ENCODE measurements at places on chromosomes 13 and 19. TPM values are rescaled to one million over a fixed set of nuclear protein-coding genes. Genes with fewer than 3 reads are reported as not detected.

- DNase-seq: no peak
These were observed 23.1 kb downstream of the LYL1 start for GRCh38 chr19:13079542-13079986.

DNA sequence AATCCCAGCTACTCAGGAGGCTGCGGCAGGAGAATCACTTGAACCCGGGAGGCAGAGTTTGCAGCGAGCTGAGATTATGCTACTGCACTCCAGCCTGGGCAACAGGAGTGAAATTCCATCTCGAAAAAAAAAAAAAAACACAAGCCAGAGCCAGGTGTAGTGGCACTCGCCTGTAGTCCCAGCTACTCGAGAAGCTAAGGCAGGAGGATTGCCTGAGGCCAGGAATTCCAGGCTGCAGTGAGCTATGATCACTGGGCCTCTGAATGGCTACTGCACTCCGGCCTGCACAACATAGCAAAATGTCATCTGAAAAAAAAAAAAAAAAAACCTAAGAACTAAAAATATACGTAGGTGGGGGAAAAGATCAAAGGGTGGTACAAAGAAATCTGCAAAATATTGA, 19.4 kb downstream of the EPS15L1 start:
- no peak for DNase-seq

DNA sequence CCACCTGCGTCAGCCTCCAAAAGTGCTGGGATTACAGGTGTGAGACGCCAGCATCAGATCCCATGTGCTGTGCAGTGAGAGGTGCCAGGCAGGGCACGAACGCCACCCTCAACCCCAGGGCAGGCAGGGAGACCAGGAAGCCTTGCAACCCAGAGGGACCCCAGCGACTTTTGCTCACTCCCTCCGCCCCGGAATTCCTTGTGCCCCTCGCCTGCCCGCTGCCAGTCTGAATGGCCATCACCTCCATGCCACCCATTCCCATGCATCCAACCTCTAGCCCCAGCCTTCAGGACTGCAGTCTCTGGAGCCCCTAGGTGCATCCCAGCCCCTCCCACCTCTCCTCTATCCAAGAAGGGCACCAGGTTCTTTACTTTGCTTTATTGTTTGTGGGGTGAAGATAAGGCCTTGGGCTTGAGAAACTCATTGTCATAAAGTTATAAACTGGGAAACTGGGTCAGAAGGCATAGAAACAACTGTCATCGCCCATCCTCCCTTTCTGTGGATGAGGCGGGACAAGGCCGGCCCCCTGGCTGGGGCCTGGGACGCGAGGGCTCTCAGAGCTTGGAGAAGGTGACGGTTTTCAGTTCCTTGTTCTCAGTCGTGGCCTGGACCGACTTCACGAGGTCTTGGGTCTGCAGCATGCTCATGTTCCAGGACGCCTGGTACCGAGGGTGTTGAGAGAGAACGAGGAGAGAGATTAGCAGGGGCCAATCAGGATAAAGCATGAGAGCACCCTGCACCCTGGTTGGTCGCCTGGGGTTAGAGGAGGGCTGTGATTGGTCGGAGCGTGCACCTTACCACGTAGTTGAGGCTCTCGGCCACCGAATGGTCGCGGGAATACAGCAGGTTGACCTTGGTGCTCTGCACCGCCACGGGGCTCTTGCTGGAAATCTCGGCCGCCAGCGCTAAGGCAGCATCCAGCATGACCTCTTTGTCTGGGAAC, 2.6 kb upstream of the LGALS4 start:
- DNase-seq: no peak

DNA sequence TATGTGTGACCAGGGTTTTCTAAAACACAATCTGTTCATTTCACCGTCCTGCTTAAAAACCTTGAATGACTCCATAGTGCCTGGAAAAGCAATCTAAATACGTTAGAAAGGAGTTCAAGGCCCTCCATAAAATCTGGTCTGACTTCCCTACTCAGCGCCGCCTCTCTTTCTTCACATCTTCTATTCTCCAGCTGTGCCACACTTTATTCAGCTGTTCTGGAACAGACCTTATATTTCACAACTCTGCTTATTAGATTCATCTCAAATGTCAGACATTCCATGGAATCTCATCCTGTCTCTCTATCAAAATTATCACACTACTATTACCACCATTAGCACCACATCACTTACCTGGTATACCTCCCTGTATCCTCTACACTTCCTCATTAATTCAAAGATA, 19.8 kb upstream of the SPART start:
- DNase-seq: no peak

DNA sequence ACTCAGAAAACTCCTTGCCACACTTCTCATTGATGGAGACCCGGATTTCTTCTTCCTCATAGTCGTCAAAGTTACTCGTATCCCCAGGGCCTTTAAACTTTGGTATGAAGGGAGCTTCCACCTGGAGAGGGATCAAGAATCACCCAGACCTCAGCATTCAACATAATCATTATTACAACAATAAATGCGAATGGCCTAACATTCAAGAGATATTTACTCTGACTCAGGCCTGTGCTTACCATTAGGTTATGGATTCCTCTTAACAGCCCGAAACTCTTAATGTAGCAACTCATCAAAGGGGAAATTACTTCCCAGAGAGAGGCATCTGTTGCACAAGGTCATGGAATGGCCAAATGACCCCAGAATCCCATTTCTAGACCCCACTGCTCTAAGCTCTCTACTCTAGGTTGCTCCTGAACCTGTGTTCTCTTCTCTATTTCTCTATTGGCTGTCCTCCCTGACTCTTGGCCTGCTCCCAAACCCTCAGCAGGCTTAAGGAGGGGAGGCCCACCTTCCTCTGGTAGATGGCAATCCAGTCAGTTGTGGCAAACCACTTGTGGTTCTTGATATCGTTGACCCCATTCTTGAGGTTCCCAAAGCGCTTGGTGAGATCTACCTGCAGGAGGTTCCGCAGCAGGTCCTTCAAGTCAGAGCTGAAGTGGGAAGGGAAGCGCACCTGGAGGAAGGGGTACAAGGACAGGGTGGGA, 2.7 kb upstream of the SAMD1 start:
- no peak for DNase-seq

- DNase-seq: no peak
These were observed 369.9 kb upstream of the SLC10A2 start for GRCh38 chr13:103436057-103436654.

DNA sequence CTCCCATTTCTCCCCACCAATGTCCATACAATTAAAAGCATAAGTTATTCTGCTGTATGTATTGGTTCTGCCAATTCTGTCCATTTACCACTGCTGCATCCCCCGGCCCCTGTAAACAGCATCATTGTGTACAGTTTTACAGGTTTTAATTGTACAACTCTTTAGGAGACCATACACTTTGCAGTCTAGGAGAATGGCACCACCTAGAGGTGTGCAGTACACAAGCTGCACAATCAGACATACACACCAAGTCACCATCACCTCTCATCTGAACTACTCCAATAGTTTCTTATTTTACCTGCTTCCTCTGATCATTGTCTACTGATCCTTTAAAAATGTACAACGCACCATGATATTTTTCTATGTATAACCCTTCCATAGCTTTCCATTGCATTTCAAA, 855.9 kb upstream of the KLHL1 start:
- no peak for DNase-seq

DNA sequence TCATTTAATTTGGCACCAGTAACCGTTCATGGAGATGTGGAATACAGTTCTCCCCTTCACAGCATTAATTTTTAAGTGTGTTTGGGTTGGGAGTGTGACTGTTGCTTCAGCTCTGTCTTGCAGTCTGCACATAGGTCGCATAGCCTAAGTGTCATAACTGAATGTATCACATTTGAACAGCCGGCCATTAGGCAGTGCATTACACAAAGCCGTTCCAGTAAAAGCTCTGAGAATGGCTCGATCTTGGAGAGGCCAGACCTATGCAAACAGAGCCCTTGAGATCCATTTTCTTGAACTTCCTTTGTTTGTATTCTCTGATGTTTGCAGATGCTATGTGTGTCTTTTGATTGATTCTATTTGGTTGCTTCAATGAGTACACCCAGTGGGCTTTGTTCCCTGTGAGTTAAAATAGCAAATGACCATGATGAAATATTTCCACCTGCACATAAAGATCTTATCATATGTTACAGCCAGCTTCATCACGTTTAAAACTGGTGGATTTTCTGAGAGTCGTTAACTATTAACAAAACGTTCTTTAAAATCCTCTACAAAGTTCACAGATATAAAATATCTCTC, 1104.9 kb upstream of the SLC10A2 start:
- no peak for DNase-seq

- DNase-seq: no peak
These were observed 11.8 kb downstream of the PPP1R37 start for GRCh38 chr19:45104658-45105349.

DNA sequence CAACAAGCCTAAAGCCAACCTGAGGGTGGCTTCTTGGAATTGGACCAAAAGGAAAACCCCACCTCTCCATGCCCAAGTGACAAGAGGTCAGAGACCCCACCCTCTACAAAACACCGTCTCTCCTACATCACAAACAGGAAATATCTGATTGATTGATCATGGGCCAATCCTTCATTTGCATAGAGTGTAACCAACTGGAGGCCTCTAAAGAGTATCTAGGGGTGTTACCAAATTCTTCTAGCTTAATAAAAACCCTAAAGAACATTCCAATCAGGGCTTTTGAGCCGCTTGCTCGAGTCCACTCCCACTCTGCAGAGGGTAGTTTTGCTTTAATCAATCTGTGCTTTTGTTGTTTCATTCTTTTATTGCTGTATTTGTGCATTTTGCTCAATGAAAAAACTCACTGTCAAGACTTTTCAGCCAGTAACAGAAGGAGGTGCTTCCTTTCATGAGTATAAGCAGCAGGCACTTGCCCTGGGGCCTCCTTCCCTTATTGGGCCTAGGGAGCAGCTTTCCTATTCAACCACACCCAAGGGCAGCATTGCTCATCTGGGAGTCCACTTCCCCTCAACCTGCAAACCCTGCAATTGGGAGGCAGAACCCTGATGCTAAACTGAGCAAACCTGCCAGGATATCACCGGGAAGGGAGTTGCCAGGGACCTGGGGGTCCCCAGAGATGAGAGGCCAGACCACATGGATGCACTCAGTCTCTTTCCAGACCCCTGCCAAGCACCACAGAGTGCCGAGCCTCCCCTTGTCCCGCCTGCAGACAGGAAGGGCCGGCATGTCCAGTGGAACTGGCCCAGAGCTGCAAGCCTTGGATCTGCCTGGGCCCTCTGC, 154.3 kb upstream of the VSTM2B start:
- DNase-seq: no peak

- no peak for DNase-seq
These were observed 14.9 kb downstream of the UBL3 start for GRCh38 chr13:29835280-29836061.

GRCh38 chr19:11090997-11091702, 1.9 kb downstream of the LDLR start:
- DNase-seq: no peak

- DNase-seq: no peak
These were observed 759.5 kb downstream of the UQCRFS1 start for GRCh38 chr19:28453420-28453819.

DNA sequence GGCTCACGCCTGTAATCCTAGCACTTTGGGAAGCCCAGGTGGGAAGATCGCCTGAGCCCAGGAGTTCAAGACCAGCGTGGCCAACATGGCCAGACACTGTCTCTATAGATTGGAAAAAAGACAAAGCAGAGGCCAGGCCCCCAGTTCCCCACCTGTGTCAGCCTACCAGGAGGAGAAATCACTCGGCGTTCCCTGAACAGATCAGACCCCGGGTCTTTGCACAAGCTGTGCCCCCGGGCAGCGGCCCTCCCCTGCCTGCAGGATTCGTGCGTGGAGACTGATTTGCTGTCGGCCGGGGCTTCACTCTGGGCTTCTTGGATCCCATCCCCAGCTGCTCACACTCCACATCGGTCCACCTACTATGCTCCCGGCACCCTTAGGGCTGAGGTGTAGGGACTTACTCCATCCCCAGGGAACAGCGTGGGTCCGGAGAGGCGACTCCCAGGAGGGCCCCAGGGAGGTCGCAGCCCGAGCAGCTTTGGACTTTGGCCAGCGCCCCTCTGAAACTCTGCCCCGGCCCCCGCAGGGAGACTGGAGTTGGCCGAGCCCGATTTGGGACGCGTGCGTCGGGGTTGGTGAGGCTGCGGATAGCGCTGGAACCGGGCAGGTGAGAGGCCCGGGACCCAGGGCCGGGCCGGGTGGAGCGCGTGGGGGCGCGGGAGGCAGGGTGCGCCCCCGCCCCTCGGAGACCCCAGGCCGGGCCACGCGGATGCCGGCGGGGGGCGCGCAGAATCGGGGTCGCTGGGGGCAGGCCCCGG, 515 bp upstream of the EFNA2 start:
- DNase-seq: no peak

DNA sequence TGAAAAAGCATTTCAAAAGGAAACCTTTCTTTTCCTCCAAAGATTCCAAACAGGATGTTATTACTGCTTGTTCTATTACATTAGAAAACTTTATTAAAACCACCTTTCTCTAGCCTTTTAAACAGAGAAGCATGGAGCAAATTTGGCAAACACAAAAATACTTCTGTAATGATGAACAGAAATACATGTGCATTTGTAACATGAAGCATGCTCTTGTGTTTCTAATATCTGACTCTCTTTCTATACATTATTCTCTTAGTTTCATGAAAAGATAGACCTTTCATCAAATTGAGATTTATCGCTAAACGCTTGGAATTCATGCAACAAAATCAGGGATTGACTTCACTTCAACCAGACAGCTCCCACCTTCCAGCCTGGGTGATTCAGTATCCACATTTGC, 152.8 kb upstream of the IRS2 start:
- DNase-seq: no peak

GRCh38 chr13:98822225-98822606, 69.7 kb upstream of the SLC15A1 start:
- DNase-seq: no peak

- DNase-seq: no peak
These were observed 7.7 kb downstream of the IRF2BP1 start for GRCh38 chr19:45878043-45878794.

DNA sequence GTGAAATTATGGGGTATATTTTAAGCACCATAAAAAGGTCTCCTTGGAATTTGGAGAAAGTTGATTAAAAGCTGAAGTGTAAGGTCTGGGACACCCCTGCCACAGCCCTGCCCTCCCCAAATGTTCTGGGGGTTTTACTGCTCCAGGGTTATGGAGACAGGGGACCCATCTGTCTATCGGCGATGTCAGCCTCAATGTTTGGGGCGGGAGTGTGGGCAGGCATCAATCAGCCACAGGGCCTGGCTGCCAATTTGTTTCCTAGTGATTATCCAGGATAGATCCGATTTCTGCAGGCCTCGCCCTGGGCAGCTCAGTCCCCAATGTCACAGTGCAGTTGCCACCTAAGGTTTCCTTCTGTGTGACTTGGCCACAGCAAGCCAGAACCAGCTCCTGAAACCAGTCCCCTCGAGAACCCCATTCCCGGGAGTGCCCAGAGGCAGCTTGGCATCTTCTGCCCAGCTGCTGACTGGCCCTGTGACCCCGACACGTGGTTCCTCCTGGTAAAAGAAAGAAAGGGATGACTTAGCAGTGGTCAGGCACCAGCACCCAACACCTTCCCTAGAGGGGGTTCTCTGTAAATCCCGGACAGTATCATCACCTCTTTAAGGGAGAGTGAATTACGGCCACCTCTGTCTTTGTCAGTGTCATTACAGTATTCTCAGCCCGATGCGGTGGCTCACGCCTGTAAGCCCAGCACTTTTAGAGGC, 41.6 kb downstream of the MYO9B start:
- no peak for DNase-seq

WIZ gene
- total RNA-seq: 80.2 TPM

CYP2S1 gene
- total RNA-seq: 0.39 TPM

PRTN3 gene
- total RNA-seq: not detected

KLK11 gene
- total RNA-seq: not detected

ZNF180 gene
- total RNA-seq: 14.6 TPM

NTN5 gene
- total RNA-seq: 0.50 TPM

LRRC63 gene
- 0.37 TPM for total RNA-seq

EFNA2 gene
- 28.0 TPM for total RNA-seq

PKN1 gene
- total RNA-seq: 126 TPM

SERPINE3 gene
- not detected for total RNA-seq

FFAR1 gene
- not detected for total RNA-seq
